ENCODE measurements at places on chromosomes 7 and 10.
A peak's percentile ranks its signal among the peaks of the same experiment; 100 is the strongest.

DNA sequence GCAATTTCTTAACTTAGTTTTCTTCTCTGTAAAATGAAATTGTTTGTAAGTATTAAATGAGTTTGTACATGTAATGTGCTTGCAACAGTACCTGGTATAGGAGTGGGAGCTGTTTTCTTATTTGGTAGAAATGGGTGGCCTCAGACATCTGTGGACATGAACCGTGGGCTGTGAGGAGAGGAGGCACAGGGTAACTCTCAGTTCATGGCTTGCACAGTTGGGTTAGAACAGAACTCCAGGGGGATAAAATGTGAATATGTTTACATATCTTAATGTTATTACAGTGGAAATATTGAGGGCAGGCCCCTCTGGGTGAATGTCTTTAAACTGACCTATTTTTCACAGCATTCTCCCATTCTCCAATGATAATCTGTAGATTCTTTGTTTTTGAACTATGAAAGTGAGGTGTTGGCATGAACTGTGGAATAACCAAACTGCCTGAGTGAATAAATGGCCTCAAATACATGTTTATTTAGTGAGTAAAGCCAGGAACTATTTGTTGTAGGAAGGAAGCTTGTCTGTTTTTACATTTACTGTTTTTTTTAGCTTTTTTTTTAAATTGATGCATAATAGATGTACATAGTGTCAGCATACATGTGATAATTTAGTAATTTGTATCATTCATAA lies 2.6 kb downstream of the ABCA13 start:
- DNase-seq, result no peak

- peak; percentile 25 for DNase-seq
Observed at GRCh38 chr7:149422914-149423301, 38.0 kb downstream of the ZNF777 start.

DNA sequence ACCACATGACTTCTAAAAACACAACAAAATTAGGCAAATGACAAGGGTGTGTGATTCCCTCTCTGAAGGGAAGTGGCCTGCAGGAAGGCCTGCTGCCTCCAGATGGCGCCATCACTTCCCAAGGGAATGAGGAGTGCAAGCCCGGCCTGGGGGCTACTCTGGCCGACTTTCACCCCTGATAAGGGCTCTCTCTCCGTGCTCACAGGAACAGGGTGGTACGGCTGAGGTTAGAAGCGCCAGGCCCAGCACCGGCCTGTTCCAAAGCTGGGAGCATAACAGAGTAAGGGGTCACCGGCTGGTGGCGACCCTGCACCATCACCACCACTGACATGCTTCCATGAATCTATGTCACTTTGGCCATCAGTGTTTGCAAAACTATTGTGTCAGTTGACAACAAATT lies 13.1 kb downstream of the RBP3 start:
- no peak for DNase-seq

DNA sequence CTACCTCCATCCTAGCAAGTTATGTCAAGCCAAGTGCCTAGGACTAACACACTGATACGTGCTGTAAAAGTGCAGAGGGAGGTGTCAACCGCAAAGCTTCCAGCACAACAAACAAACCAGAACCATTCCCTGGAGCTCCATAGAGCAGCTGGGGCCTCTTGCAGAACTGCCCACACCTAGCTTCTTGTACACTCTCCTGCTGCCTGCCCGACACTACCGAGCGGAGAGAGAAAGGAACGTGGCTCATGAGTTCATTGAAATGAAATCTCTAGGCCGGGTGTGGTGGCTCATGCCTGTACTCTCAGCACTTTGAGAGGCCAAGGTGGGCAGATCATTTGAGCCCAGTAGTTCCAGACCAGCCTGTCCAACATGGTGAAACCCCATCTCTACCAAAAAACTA lies 73.5 kb downstream of the MKI67 start:
- no peak for DNase-seq

DNA sequence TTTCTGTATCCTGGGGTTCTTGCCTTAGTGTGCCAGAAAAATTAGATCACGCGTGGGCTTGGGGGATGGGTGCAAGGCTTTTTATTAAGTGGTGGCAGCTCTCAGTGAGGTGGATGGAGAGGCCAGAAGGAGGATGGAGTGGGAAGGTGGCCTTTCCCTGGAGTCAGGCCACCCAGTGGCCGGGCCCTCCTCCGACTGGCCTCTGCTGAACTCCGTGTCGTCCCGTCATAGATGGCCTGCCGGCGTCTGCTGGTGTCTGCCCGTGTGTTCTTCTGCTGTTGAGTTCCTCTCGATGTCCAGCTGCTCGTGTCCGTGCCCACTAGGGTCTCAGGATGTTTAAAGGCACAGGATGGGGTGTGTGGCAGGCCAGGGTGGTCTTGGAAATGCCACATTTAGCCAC lies 4.0 kb upstream of the ZNF746 start:
- no peak for DNase-seq

GRCh38 chr7:6251653-6252052 lies 20.8 kb downstream of the CYTH3 start:
- no peak for DNase-seq

GRCh38 chr7:130270947-130271800 lies 4.5 kb downstream of the CPA2 start:
- no peak for DNase-seq

- DNase-seq, result no peak
Observed at GRCh38 chr7:16564909-16565426, 38.3 kb downstream of the LRRC72 start.

DNA sequence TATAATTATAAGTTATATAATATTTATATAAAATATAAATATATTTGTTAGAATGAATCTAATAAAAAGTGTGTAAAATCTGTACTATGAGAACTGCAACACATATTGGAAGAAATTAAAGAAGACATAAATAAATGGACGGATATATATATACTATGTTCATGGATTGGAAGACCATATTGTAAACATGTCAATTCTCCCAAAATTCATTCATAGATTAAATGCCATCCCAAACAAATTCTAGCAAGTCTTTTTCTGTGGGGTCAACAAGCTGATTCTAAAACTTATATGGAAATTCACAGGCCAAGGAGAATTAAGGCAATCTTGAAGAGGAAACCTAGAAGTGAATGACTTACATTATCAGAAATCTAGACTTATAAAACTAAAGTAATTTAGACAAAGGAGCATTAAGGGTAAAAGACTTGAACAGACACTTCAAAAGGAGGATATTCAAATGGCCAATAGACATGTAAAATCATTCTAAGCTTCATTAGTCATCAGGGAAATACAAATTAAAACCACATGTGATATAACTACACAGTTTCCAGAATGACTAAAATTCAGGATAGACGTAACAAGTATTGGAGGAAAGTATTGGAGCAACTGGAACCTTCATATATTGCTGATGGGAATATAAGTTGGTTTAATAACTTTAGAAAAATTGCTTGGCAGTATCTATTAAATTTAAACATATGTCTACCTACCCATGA lies 225.9 kb downstream of the EMX2 start:
- no peak for DNase-seq

DNA sequence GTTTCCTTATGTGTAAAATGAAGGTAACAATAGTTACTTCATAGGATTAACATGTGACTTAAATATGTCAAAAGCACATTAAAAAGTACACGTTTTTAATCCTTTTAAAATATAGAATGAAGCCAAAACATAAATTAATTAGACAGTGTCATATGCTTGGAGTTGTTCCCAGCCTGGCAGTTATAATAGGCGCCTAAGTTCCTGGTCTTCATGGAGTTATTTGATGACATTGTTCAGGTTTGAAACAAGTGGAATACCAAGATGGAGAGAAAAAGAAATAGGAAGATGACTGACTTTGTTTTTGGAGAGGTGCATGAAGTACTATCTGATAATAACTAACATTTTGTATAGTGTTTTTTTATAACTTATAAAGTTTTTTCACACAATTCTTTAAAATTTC lies 67.3 kb downstream of the ZNRF2 start:
- no peak for DNase-seq

DNA sequence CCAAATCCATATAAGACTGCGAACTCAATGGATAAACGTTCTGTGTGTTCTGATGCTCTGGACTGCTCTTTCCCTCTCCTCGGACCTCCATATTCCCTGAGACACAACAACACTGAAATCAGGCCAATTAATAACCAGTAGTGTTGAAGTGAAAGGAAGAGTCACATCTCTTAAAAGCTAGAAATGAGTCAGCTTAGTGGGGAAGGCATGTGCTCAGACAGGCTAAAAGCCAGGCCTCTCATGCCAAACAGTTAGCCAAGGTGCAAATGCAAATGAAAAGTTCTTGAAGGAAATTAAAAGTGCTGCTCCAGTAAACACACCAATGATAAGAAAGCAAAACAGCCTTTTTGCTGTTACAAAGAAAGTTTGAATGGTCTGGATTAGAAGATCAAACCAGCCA lies 29.3 kb downstream of the TNS3 start:
- DNase-seq, result no peak

GRCh38 chr10:127986531-127987466 lies 79.9 kb downstream of the PTPRE start:
- DNase-seq, result no peak

- no peak for DNase-seq
Observed at GRCh38 chr10:47348661-47349470, 703 bp downstream of the RBP3 start.

- no peak for DNase-seq
Observed at GRCh38 chr10:132836248-132836831, 50.4 kb upstream of the NKX6-2 start.
